ENCODE measurements at places on chromosomes 5 and 9. TPM values are rescaled to one million over a fixed set of nuclear protein-coding genes. Genes with fewer than 3 reads are reported as not detected.

- no peak for DNase-seq
Measured at GRCh38 chr5:149403923-149404745, 25.0 kb upstream of the IL17B start.

- DNase-seq, result no peak
Measured at GRCh38 chr5:111930449-111930848, 173.5 kb upstream of the NREP start.

- no peak for DNase-seq
Measured at GRCh38 chr9:131663288-131663687, 76.6 kb downstream of the RAPGEF1 start.

GRCh38 chr9:69136779-69137178, 37.3 kb upstream of the TJP2 start:
- DNase-seq, result no peak

GRCh38 chr5:54607006-54607405, 89.4 kb downstream of the SNX18 start:
- no peak for DNase-seq

- no peak for DNase-seq
Measured at GRCh38 chr9:128494108-128494745, 10.3 kb upstream of the GLE1 start.

DNA sequence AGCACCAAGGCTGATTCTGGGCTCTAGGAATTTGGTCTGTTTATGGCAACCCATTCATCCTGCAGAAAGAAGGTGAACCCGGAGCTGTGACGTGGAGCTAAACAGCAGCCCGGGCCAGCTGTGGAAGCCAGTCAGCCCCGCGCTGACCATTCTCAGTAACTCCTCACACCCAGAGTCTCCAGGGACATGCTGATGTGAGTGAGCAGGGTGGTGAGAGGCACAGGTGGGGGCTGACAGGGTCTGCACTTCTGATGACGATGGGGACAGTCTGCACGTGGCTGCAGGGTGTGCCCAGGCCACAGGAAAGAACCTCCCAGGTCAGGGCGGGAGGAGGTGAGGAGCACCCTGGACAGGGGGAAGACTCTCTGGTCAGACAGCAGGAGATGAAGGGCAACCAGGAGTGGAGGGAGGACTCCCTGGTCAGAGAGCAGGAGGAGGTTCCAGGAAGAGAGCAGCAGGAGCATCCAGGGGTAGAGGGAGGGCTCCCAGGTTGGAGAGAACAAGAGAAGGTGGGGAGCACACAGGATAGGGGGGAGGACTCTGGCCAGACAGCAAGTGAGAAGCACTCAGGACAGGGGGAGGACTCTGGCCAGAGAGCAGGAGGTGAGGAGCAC, 26.1 kb upstream of the SLC6A3 start:
- DNase-seq, result no peak

DNA sequence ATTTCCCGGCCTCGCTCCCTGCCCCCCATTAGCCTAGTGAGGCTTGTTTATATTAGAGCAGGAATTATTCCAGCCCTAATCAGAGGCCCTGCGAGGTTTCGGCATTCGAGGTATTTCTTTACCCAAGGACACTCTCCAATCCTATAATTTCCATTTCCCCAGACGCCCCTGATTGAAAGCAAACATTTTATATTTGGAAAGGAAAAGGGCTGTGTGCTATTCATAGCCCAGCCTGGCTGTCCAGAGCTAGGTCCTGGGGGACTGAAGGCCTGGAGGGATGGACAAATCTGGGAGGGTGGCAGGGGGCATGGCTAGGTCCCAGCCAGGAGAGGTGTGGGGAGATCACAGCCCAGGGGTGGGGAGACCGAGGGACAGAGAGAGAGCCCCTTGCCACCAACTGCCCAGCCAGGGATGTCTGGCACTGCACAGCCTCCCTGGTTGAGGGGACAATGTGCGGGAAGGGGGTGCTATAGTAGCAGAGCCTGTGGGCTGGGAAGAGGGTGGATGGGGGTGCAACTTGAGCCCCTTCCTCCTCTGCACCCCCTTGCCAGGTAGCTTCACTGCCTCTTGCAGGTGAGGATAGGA, 125.1 kb downstream of the BARX1 start:
- no peak for DNase-seq

DNA sequence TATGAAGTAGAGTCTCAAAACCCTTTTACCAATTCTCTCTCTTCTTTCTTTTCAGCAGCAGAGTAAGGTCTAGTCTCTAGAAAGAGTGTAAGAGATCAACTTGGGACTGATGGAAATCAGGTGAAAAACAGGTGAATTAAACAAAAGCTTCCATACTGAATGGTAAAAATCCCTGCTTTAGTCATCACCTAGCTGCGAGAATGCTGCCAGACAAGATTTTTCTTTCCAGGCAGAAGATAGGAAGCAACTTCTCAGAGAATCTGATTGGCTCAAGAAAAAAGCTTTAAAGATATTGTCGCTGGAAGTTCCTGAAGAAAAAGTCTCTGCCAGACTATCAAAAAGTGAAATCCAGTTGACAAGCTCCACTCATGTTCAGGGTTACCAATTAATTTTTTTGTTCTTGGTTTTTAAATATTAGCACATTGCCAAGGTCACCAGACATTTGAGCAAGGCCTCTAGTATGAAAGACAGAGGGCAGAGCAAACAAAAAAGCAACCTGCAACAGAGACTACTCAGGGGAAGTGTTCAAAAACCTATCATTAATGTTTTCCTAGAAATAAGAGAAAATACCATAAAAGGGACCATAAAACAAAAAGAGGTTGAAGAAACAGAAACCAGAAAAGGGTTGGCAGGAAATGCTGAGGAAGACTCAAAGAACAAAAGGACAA, 9.3 kb downstream of the CDO1 start:
- DNase-seq, result no peak

GRCh38 chr9:39588500-39589137, 233.2 kb downstream of the SPATA31A1 start:
- no peak for DNase-seq

DNA sequence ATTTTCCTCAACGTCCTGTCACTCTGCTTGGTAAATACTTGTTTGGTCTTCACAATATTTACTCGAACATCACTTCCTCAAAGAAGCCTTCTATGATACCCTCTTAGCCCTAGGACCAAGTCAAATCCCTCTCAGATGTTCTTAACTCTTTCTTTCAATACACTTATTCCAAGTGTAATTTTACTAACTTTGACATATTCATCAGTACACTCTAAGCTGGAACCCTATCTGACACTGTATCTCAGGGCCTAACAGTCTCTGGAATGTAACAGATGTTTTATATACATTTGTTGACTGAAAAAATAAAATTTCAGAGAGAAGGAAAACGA, 19.6 kb downstream of the SIL1 start:
- DNase-seq, result no peak

- DNase-seq, result no peak
Measured at GRCh38 chr5:170176916-170177315, 55.9 kb upstream of the C5orf58 start.

DNA sequence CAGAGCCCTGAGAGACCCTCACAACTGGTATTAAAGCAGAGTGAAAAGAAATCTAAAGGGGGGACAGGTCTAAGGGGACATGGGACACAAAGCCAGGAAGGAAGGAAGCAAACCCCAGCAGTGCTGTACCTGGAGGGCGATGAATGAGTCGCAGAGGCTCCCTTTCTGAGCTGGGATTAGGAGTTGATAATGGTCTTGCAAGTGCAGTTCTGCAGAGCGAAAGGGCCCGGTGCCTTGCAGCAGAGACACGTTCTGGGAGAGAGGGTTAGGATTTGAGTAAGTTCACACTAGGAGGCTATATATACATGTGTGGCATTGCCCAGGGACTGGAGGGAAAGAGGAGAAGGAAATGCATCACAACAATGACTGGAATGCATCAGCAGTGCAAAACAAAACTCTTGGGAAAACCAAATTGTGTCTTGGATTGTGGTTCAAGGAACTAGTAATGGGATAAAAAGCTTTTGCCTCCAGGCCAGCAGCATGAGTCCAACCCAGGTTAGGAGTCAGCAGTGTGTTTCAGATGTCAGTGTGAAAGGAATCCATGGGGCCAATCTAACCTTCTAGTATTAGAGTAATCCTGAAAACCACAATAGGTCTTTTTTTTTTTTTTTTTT, 38.8 kb upstream of the LIFR start:
- DNase-seq, result no peak

- no peak for DNase-seq
Measured at GRCh38 chr5:2131196-2131595, 248.5 kb upstream of the IRX4 start.

DNA sequence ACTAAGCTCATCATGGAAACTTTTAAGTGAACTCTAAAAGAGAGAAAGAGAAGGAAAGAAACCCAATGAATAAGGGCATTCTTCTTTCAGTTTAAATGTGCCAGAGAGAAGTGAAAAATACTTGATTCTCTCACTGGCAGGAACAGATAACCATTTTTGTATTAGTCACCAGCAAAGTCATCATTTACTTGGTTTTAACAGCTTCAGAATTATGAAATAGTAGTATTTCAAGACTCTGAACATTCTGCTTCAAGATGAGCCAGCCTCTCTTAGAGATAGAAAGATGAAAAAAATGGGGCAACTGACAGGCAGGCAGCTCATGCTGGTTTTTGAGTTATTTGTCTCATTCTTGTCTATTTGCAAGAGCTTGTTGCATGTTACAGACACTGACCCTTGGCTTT, 103.5 kb downstream of the GCNT1 start:
- DNase-seq, result no peak

DNA sequence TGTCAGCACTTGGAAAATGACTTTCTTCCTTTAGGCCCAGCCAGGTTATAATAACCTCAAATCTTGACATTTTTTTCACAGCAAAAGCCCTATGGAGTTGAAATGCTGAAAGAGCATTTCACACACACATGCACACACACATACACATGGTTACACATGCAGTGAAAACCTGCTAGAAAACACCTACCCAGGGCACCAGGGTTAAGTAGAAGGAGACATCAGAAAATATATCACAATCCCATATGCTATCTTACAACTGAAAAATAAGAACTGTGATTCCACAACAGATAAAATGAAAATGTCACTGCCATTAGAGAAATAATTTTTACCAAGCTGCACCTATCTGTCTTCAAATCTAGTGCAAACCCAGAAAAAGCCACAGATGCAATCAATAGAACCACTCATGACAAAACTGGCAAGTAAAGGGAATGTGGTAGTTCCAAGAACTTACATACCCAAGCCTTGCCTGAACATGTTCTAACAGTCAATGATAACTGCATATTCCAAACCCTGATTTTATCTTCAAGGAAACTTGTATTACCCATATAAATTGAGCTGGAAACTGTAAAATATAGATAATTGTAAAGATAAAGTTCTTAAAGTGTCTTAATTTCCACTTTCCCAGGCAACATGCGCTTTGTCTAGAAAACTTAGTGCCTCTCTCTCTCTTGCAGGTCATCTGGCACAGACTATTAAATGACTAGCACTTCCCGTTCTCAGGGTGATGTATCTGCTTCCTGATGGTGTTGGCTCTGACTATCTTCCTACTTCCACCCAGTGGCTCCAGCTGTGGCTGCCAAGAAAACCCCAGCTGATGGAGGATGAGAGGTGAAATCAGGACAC, 250.2 kb upstream of the PTGER4 start:
- DNase-seq, result no peak

- peak; percentile 37 for DNase-seq
Measured at GRCh38 chr9:114619191-114619761, 8.2 kb downstream of the TMEM268 start.

DNA sequence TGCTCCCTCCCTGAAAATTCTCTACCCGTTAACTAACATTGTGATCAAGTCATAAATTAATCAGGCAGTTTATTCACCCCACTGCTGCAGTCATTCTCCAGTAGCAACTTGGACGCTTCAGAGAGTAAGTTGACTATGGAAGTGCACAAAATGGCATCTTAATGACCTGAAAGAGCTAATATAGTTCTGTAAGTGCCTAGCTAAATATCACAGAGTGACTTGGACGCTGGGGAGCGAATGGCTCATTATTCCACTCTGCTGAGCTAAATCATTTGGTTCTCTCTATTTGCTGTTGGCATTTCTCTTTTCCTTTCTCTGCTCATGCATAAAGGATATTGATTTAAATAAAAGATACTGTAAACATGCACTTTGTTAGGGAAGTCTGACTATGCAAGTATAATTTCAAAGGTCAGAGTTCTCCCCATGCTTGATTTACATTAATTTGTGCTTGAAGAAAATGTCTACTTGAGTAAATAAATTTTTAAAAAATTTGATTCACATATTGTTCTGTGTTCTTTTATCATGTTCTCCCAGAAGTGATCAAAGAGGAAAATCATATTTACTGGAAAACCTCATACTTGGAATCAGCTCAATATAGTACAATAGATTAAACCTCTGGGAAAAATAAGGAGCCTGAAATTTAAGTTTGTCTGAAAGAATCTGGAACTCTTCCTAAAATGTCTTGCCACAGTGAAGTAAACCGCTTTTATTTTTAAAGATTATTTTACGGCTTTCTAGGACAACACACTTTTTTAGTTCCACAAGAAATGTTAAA, 169.5 kb upstream of the HAPLN1 start:
- no peak for DNase-seq

DNA sequence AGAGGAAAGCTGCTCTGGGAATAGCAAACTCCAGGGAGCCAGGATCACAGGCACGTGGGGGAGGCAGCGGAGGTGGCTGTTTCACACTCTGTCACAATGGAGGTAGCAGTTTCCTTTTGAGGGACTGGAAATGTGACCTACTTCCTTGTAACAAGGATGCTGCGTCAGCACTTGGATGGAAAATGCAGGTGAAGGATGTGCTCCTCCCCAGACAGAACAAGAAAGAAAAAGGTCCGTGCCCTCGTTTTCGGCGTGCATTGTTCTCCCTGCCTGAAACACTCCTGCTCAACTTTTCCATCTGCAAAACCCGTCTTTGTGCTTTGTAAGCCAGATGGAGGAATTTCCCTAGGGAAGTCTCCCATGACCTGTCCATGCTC, 55.1 kb upstream of the SH3PXD2B start:
- DNase-seq, result no peak

FAM13B gene
- total RNA-seq, result 29.8 TPM

DMGDH gene
- total RNA-seq, result 1.5 TPM

NDUFAF2 gene
- total RNA-seq, result 36.8 TPM

JADE2 gene
- 67.0 TPM for total RNA-seq

ARID3C gene
- 0.44 TPM for total RNA-seq

PCDHGA2 gene
- 0.74 TPM for total RNA-seq

GDF9 gene
- total RNA-seq, result 1.7 TPM

GFI1B gene
- total RNA-seq, result 3.3 TPM

PAEP gene
- total RNA-seq, result not detected

SEMA6A gene
- total RNA-seq, result not detected

FAM151B gene
- total RNA-seq, result not detected

Measured in OCI-LY7 (cell line).